Effector memory CD8-positive, alpha-beta T cell (primary cell): ENCODE measurements at places on chromosomes 4 and X.

GRCh38 chrX:131894995-131895394 is 128.1 kb upstream of the STK26 start:
- no peak for DNase-seq

DNA sequence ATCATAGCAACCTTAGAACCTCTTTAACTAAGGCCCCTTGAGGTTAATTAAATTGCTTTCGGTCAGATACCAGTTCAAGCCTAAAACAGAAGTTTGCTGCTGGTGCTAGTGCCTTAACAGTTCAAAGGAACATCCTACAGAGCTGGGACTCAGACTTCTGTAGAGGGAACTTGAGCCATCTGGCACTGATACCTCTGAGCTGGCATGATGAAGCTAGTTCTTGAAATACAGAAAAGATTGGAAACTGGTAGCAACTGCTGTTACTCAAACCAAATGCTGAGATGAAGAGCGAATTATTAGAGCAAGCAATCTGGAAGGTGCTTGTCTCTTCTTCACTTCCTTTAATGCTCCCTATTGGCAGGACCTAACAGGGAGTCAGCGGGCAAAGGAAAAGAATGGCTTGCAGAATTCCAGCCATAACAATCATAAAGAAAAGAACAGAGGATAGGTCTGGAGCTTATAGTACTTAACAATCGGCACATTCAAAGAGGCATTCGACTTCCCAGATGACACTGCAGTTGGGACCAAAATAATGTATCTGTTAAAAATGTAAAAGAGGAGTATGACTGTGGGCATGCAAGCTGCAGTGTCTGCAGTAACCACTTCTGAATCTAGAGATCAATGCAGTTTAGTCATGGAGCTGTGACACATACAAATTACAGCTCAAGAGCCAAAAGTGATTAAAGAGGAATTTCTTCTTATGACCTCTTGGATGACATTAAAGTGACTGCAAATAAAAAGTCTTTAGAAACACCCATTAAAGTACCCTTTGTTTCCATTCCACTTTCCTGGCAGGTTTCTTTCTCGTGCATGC is 298.9 kb downstream of the PDGFC start:
- no peak for DNase-seq

DNA sequence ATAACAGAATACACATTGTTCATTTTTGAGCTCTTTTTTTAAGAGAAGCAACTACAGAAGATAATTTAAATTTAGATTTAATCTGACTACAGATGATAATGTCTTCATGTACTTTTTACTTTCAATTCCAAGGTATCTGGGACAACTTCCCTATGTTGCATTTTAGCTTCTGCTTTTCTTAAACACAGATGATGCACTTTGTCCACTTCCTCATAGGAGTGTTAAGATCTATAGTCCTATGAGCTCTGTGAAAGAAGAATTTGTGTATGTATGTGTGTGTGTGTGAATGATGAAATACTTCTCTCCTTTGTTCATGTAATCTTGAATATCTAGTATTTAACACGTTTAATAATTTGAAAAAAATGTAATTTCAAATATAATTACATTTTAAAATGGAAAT is 5.3 kb upstream of the FHIP1A start:
- no peak for DNase-seq

DNA sequence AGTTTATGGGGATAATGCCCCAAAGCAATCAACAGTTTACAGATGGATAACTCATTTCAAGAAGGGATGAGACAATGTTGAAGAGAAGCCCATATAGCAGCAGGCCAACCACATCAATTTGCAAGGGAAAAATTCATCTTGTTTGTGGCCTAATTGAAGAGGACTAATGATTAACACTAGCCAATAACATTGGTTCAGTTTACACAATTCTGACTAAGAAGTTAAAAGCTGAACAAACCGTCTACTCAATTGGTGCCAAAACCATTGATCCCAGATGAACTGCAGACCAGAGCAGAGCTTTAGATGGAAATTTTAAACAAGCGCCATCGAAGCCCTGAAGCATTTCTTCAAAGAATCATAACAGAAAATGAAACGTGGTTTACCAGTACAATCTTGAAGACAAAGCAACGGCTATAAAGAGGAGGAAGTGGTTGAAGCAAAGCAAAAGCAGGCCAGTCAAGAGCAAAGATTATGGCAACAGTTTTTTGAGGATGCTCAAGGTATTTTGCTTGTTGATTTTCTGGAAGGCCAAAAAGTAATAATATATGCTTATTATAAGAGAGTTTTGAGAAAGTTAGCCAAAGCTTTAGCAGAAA is 20.5 kb upstream of the BLTP1 start:
- DNase-seq = no peak

GRCh38 chrX:146054311-146054710 is 236.7 kb downstream of the SLITRK2 start:
- no peak for DNase-seq

- no peak for DNase-seq
Observed at GRCh38 chr4:88130544-88131305, 27.7 kb downstream of the ABCG2 start.

- DNase-seq = no peak
Observed at GRCh38 chr4:167903291-167903721, 189.0 kb upstream of the ANXA10 start.

DNA sequence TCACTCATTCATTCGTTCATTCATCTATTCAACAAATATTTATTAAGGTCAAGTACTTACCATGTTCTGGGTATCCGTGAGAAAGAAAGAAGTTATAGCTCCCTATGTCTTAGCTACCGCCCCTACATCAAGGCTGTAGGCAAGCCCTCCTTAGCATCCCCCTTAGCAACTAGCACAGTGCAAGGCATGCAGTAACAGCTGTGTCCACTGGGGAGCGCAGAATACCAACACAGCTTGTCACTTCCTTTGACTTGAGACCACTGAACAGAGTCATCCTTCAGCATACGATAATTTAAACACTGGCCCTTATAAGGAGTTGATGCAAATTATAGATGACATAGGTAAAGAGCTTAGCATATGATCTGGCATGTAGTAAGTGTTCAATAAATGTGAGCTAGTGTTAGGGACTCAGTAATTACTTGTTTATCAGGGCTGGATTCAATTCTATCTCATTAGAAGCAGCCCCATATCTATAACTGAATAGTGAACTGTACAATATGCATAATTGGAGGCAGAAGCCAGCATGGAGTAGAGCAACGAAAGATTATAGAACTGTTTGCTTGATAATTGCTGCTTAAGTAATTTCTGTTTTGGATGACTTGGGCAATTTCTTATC is 8.7 kb downstream of the KIAA1210 start:
- peak; percentile 36 for DNase-seq

- no peak for DNase-seq
Observed at GRCh38 chr4:146278986-146279385, 64.6 kb downstream of the REELD1 start.

DNA sequence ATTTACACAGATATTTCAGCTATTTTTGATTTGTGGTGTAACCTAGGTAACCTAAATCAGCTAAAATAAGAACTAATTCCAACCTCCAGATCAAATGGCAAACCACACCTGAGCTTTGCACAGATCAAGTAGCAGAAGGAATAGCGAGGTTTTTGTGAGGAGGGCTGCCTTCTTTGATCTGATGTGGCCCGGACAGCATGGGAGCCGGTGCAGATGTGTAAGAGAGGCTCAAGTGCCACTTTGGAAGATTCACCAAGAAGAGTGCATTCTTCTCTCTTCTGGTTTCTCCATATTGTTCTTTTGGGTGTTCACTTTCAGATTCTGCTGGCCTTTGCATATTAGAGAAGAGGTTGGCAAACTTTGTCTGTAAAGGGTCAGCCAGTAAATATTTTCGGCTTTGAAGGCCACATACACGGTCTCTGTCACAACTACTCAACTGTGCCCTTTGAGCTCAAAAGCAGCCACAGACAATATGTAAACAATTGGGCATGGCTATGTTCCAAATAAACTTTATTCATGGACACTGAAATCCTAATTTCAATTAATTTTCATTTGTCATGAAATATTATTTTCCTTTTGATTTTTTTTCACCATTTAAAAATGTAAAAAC is 78.9 kb upstream of the FAM9C start:
- no peak for DNase-seq

DNA sequence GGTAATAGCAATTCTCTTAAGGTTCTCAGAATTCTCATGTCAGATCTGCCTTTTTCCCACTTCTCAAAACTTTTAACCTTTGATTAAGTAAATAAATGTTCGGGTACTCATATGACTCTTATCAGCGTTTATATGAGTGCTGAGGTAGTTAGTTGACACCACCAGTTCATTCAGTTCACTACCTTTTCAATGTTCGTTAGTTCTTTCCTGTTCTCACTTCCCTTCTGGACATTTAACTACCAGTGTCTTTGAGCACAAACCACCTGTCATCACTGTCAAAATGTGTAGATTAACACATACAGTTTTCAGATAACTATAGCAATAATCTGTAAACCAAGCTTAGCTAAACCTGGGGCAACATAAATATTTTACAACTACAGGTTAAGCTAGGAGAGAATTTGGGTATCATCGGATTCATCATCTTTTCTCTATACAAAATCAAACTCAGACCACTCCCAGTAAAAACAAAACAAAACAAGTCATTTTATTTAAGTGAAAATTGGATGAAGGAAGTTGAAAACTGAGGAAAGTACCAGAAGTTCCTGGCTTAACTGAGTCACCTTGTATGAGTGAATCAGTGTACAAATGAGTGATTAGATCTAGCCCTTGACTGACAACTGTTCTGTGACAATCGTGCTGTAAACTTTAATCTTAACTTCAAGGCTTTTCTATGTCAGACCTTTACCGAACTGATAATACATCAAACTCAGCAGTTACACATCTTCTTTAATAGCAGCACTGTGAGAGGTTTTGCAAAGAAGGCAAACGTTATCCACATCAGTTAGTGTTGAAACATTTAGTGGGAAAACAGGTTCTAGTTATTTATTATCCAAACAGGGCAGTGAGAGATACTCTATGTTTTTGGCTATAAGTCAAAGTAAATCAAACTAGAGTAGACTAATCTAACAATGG is 41.9 kb downstream of the ARHGEF38 start:
- DNase-seq = no peak

- DNase-seq = no peak
Observed at GRCh38 chrX:19121898-19122640, at the start of gene ADGRG2. TSS of gene ADGRG2 (minus strand) at chrX:19122468. CDS start at chrX:19068834, 53,634 bp downstream.

GRCh38 chrX:48521353-48522243 is at the start of gene EBP:
TSS of gene EBP (plus strand) at chrX:48521808. CDS start at chrX:48523772, 1,964 bp downstream.
- peak; percentile 90 for DNase-seq

- no peak for DNase-seq
Observed at GRCh38 chr4:183586824-183587223, 72.2 kb downstream of the RWDD4 start.

DNA sequence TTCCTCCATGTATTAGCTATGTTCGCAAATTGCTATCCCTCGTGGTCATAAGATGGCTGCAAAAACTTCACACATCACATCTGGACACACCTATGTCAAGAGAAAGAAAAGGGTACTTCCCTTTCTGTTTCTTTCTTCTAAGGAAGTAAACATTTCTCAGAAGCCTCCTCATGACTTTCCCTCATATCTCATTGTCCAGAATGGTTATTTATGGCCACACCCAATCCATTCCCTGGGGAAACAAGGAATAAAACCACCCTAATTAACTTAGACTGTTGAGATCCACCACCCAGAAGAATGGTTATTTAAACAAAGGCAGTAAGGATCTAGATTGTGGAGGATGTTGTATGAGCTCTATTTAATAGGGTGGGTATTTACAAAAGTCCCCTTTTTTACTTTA is 160.8 kb upstream of the LNX1 start:
- no peak for DNase-seq

DNA sequence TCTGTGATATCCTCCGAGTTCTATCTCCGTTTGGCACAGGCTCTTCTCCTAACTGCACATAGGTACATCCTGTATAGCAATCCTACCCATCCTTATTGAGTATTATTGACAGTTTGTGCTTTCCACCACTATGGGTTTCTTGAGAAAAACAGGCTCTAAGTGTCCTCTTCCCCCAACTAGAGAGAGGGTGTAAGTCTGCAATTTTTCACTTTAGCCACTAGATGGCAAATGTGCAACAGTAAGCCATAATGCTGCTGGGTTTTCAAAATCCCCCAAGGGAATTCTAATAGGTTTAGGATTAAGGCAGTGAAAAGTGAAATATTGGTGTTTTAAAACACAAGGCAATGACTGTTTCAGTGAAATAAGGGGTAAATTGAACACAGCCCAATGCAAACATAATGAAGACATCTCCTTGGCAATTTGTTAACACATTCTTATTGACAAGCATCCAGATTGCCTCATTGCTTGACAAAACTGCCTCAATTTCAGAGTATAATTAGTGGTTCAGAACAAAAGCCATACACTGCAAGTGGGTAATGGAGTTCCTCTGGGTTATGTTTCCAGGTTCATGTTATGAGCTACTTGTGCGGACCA is 239.0 kb upstream of the HTR2C start:
- DNase-seq = no peak

DNA sequence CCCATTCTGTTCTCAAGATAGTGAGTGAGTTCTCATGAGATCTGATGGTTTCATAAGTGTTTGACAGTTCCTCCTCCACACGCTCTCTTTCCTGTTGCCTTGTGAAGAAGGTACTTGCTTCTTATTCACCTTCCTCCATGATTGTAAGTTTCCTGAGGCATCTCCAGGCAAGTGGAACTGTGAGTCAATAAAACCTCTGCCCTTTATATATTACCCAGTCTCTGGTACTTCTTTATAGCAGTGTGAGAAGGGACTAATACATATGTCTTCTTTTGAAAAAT is 58.4 kb downstream of the CFAP299 start:
- DNase-seq = no peak

- DNase-seq = peak; percentile 1
Observed at GRCh38 chrX:18674417-18674787, 2.5 kb upstream of the RS1 start.

DNA sequence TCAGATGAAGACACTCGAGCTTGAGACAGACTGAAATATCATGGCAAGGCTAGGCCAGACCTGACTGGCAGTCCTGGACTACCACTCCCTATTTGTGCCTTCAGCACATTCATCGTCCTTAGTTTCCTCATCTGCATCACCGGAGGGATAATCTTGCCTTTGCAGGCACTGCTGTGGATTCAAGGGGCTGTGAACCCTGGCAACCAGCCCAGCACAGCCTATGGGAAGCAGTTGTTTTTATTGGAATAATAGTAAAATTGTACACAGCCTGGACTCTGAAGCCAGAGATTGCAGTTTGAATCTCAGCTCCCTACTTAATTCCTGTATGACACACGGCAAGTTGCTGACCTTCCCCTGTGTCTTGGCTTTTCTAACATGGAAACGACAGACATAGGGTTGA is 161.0 kb downstream of the NSUN7 start:
- no peak for DNase-seq

- DNase-seq = no peak
Observed at GRCh38 chrX:150869450-150869849, 29.0 kb downstream of the CD99L2 start.

GRCh38 chrX:120726294-120726693 is 96.4 kb upstream of the C1GALT1C1 start:
- DNase-seq = no peak

GRCh38 chr4:5237086-5237660 is 185.9 kb downstream of the STK32B start:
- DNase-seq = no peak
